ENCODE measurements at places on chromosomes 6 and 20.

DNA sequence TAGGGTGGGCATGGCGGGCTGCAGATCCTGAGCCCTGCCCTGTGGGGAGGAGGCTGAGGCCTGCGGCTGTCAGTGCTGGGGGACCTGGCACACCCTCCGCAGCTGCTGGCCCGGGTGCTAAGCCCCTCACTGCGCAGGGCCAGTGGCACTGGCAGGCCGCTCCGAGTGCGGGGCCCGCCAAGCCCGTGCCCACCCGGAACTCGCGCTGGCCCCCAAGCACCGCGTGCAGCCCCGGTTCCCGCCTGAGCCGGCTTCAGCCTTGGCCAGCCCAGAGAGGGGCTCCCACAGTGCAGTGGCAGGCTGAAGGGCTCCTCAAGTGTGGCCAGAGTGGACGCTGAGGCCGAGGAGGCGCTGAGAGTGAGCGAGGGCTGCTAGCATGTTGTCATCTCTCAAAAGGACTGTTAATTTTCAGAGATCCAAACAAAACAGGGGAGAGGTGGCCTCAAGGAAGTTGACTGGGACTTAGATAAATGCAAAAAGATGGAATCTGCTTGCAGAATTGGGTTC is 74.5 kb upstream of the RBM24 start:
- no peak for DNase-seq

DNA sequence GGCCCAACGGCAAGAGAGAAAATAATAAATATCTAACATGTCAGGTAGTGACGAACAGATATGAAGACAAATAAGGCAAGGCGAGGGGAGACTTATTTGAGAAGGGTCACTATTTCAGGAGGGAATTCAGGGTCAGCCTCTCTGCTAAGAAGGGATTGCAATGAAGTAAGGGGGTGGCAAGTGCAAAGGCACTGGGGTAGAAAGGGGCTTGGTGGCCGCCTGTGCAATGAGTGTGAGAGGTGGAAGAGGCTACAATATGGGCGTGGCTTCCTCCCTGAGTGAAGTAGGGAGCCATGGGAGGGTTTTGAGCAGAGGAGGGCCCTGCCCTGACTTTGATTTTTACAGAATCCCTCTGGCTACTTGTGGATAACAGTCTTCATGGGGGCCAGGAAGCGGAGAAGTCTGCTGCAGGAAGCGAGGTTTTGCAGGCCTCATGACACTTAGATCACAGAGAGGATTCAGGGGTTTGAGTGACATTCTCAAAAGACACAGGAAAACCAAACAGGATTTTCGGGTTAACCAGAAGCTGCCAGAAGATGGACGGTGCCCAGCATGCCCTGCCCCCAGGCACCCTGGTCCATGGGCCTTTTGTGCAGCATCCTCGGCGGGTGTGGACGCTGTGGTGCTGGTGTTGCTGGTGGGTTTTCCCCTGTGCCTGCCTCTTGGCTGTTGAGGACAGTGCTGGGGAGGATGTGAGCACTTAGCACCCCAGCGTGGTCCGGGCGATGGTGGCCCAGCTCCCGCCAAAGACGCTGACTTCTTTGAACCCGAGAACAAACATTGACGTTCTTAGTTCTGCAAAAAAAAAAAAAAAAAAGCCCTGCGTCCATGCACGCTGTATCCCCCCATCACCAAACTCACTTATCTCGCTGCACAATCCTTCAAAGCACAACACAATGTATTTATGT is 124.2 kb upstream of the PTPN1 start:
- no peak for DNase-seq

DNA sequence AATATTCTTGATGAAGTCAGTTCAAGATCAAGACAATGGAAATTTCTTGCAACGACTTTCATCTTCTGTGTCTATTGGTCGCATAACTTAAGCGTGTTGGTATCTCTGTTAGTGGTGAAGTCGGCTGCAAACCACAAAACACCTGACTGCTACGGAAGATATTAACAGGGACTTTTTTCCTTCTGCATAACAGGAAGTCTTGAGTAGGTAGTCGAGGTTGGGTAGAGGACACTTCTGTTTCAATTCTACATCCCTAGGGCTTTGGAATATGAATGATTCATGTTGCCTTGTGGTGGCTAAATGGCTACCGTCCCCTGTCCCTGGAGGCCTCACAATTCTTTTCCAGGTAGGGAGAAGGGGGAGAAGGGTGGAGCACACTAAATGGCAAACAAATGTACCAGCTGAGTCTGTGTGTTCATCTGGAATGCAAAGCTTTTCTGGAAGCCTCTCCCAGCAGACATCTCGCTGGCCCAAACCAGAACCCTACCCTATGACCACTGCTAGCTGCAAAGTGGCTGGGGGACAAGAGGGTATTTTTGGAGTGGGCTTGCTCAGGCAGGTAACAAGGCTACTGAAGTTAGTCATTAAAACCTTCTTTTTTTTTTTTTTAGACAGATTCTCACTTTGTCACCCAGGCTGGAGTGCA is 34.6 kb upstream of the NKX2-2 start:
- DNase-seq = no peak

DNA sequence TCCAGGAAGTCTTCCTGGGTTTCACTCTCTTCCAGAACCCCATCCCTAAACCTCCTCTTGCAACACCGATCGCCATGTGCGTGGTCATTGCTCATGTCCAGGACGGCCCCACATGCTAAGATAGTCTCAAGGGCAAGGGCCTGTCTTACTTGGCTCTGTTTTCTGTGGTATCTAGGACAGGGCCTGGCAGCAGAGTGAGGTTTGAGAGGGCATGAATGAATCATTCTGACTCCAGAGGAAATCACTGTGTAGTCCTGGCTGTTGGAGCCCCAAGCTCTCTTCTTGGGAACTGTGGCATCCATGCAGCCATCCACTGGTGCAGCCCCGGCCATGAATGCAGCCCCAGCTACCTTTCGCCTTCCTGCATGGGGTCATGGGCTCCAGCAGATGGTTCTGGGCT is 12.4 kb downstream of the SIRPA start:
- DNase-seq = no peak

DNA sequence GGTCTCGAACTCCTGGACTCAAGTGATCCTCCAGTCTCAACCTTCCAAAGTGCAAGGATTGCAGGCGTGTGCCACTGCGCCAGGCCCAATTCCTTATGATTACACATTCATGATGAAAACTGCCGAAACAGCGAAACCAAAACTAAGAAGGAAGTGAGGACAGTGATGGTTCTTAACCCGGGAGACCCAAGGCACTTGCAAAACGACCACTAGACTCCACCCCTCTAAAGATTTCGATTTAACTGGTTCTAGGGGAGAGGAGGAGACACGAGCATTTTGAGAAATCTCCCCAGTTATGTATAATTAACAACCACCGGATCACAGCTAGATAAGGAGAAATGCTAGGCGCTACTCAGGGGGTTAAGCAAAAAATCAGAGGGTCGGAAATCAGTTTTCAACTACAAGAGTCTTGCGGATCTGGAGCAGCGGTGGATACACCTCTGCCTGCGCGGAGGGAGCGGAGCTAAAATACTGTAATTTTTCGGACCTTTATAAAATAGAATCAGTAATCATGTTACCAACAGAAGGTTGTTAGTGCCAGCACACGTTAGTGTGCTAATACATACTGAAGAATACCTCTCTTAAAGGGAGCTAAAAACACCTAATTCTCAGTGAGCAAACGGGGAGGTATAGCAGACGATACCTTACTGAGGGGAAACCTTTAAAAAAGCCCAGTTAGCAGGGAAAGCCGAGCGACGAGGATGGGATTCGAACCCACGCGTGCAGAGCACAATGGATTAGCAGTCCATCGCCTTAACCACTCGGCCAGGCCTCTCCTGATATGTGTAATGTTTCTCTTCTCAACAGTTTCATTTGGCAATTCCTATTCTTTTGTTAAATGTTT is 60.0 kb upstream of the BTN3A2 start:
- peak; percentile 78 for DNase-seq

DNA sequence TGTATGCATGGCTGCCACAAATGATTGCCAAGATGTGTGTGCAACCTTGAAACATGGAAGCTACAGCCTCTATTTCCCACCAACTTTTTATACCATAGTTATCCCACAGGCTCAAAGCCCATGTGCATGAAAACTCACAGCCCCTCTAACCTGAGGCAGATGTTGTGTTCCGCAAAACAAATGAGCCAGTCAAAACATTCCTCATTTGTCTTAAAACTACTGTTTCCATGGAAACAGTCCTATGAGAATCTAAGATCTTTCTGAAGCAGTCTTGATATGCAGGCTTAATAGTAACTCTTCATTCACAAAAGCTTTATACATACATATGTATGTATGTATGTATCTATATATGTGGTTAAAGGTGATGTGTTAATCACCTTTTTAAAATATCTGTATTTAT is 31.2 kb upstream of the MANEA start:
- DNase-seq = no peak

DNA sequence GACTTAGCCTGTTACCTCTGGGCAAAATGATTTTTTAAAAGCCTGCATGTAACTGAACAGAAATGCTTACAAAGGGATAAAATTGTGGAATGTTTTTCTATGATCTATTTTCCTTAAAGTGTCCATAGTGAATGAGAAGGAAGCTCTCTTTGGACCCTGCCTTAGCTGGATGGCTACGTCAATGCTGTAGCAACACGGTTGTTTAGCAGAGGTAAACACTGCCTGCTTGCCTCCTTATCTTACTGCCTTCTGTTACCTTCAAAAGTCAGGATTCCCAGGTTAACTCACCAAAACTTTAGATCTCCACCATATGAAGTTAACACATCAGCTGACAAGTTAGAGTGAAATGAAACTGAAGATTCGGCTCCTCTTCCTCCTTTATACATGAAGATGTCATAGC is 402.6 kb downstream of the SAMD5 start:
- no peak for DNase-seq

- no peak for DNase-seq
These were observed 9.1 kb downstream of the BANF2 start for GRCh38 chr20:17708675-17709360.

DNA sequence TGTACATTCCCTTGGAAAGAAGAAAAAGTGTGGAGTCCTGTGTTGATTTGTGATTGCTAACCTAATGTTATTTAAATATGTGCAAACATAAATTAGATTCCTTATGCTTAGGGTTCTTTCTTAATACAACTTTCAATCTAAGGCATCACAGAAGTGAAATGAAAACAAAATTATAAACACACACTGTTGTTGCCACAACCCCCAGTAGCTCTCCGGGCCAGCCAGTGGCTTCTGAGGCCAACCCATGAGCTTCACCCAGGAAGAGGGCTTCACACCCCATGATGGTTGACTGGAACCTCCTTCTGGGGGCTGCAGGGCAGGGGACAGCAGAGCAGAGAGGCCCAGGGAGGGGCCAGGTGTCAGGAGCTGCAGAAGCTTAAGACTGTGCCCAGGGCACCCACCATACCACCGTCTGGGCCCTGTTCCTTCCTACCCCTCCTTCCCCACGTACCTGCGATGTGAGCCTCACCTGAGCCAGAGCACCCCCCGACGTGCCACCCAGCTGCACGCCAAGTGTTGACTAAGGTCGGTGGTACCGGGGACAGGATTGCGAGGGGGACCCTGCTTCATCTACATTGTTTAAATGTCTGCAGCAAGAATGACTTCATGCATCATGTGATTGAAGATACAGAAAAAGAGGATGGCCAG is 110.5 kb downstream of the FAM120B start:
- no peak for DNase-seq

- no peak for DNase-seq
These were observed 26.1 kb upstream of the TINAG start for GRCh38 chr6:54282186-54282585.

DNA sequence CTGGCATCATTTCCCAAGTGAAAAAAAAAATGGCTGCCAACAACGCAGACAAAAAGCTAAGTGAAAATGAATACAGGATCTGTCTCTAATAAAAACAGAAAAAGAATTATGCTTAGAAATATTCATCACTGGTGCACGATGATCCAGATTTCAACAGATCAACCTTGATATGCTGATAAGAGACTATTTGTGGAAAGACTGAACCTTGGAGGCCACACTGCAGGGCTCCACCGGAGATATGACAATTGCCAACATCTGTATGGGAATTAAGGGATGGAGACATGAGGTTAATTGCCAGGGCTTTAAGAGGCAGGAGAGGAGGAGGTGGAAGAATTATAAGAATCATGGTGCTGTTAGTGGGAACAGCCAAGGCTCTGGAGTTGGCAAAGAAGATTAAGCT is 48.3 kb downstream of the PFDN4 start:
- DNase-seq = no peak

DNA sequence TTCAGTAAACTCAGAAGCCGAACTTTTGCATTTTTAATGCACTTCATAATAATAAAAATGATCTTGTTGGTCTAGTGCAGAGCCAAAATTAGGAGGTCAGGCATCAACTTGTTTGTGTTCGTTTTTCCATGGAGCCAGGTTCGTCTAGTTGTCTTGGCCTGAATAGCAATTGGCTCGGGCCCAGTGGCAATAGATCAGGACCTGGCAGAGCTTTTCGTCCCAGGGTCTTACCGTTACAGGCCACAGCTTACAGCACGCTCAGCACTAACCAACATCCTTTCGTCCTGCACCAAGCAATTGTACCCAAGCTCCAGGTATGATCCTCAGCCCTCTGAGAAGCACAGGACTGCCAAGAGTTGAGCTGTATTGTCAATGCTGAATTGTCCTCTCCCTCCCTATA is 240.5 kb upstream of the PLN start:
- no peak for DNase-seq

DNA sequence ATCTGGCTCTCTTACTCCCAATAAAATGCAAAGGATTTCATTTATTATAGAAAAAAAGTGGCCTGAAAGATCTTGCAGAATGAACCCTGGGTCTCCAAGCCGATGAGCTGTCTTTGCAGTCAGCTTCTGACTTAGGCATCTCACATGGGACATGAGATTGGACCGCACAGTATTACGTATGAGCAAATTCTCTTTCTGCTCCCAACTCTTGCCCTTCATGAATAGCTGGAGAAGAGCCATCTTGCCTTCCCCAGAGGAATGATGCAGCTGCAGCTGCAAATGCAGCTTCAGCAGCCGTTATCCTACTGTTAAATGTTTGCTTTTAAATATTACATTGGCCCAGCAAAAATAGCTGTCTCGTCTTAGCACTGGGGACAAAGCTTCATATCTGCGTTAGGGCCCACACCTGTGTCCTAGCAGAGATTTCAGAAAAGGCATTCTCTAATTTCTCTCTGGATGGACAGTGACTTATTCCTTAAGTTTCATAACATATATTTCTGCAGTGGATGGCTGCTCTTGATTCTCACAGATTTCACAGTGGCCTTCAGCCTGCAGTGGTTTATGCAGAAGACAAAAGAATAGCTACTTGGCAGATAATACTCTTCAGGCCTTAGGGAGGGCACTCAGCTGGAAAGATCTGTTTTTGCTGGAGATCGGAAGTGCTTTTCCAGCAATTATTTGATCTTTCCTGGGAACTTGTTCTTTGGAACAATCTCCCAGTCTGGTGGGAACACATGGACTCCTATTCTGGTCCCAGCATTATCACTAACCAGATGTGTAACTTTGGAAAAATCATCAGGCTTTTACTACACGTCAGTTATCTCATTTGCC is 129.2 kb downstream of the FYN start:
- peak; percentile 76 for DNase-seq

- no peak for DNase-seq
These were observed 27.4 kb downstream of the KCNG1 start for GRCh38 chr20:50995506-50995905.

- DNase-seq = no peak
These were observed 252.0 kb downstream of the TBX18 start for GRCh38 chr6:84512391-84512790.
